AG08395 (cell line): ENCODE measurements at places on chromosomes 1 and 21.

GRCh38 chr1:215128504-215128903, 46.0 kb downstream of the KCNK2 start:
- no peak for DNase-seq

GRCh38 chr1:75449998-75450397, 160.9 kb downstream of the SLC44A5 start:
- DNase-seq, result no peak

- DNase-seq, result peak; percentile 65
These were observed 22.8 kb upstream of the STRIP1 start for GRCh38 chr1:110011527-110012041.

DNA sequence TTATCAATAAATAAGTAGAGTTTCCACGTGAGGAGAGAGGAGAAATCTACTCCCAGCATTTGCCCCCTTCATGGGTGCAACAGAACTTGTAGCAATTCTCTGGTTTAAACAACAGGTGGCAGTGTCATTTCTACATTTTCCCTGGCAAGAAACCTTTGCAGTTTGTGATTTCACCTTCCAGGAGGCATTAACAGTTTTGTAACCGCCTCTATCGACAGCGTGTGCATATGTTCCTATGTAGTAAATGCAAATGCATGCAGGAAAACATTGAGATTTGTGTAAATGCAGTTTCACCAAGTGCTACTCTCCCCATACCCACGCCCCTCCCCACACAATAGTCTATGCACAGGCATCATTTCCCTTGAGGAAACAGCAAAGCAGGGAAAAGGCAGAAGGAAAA, 494.7 kb downstream of the SMYD3 start:
- peak; percentile 28 for DNase-seq

DNA sequence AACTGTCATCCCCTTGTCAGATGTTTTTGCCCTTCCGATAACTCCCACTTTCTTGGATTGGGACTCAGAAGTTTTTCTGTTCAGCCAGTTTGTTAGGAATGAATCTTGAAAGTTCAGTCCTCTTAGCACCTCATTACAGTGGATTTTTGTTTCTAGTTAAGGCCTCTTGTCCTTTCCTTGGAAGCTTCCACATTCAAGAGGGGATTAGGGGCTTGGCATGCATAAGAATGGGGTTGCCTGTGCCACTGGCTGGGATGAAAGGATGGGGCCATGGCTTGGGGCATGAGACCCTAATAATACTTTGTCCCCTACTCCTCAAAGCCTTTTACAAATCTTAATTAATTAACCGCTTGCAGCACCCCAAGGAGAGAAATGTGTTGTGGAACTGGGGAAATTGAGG, 2.4 kb upstream of the DHDDS start:
- DNase-seq, result no peak

DNA sequence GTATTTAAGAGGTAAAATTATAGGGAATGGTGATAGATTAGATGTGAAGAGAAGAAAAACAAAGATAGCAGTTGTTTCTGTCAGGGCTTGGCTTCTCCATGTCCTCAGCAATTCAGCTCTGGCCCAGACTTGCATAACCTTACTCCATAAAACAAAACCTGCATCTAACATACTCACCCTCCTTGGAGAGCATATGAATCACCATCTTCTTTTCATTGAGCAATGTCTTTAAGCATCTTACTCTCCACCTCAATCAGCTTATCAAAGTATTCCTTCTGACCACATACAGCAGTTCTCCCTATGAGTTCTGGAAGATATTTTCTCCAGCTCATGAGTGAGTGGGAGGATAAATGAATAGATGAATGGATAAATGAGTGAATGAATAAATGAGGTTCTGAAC, 49.0 kb downstream of the RAB3B start:
- no peak for DNase-seq

- no peak for DNase-seq
These were observed 42.0 kb downstream of the ADSS2 start for GRCh38 chr1:244409701-244410100.

DNA sequence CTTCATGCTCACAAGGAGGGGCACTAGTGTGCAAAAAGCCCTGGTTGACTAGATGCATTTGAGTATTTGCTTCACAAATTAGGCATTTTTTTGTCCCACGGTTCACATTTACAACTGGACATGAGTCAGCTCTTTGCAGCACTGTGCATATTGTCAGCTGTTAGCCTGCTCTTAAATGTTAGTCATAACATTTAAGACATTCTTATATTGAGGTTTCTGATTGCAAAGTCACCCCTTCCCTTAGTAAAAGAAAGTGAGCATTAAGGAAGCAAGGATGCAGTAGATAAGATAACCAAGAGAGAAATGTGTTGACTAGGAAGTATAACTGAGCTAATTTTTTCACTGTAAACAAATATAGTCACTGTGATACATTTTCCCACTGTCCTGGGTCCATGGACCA, 132.6 kb upstream of the CTTNBP2NL start:
- peak; percentile 20 for DNase-seq

- no peak for DNase-seq
These were observed 1.6 kb downstream of the CD53 start for GRCh38 chr1:110874324-110875215.

- DNase-seq, result no peak
These were observed 9.3 kb downstream of the EPS15 start for GRCh38 chr1:51509773-51510172.

DNA sequence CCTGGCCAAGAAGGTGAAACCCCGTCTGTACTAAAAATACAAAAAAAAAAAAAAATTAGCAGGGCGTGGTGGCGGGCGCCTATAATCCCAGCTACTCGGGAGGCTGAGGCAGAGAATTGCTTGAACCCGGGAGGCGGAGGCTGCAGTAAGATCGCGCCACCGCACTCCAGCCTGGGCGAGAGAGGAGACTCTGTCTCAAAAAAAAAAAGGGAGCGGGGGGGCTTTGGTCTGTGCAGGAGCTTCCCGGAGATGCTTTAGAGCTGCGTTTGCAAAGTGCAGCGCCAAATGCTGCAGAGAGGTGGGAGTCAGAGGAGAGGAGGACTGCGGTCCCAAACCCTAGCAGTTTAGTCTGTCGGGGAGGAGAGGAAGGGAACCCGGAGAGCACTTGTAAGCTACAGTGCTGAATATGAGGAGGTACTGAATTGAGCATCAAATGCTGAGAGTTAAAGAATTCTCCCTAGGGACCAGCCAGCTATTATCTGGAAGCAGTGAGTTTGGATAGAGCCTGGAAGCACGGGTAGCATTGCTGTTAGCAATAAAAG, 569 bp downstream of the FALEC start:
- no peak for DNase-seq

DNA sequence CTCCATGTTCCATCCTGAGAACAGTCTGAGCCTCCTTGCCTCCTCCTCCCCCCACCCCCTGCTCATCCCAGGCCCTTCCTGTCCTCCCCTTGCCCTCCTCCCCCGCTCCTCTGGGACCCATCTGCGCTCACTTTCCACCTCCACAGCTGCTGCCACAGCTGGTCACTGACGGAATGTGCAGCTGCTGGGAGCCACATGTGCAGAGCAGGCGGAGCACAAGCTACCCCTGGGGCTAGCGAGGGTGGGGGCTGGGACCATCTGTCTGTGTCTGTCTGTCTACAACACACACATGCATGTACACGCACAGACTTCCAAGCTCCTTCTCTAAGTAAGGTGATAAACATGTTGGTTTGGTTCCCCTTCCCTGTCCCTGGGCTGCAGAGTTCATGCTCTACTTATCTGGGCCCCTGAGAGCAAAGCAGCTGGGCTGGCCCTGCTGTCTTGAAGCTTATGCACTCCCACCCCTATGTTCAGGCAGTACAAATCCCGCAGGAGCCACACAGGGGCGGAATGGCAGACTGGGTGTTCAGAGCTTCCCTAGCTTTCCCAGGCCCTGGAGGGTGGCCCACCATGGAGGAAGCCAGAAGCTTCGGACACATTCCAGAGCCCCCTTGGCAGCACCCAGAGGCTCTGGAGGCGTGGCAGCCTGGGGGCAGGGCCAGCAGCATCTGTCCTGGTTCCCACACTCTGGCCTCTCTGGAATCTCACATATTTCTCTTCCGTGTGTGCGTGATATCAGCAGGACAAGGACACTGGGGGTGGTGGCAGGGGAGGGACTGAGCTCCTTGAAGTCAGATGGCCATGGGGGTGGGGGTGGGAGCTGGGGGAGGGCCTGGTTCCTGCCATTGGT, 7.0 kb upstream of the HEYL start:
- DNase-seq, result peak; percentile 84

- no peak for DNase-seq
These were observed 265.5 kb downstream of the GRIK1 start for GRCh38 chr21:29674343-29674742.

- DNase-seq, result no peak
These were observed at the start of gene LY9 for GRCh38 chr1:160795951-160796383. Gene LY9 (plus strand): TSS chr1:160796174. CDS start chr1:160796188, 14 bp downstream.

DNA sequence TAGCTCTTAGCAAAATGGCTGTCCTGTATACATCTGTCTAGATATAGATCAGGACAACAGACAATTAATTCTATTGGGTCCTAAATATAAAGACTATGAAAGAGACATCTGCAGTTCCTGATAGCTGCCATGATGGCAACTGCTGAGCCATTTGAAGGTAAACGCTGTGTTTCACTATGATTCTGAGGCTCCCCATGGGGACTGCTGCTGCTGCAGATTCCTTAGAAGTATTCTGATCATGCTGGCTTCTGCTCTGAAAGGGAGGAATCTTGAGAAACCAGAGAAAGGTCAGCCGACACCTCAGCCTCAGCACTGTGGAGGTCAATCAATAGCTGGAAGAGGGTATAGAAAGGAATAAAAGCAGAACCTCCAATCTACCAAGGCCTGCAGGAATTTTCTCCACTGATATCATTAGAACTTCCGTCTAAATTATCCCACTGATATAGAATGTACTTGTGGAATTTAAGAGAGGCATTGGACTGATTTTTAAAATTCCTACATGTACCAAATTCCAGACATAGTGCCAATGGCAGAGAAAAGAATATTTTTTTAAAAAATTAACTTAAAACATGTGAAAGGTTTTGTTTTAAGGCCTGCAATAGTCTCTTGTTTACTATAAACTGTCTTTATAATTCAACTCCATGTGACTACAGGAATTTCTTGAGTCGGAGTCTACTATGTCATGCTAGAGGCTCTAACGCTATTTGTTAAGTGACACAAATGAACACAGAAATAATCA, 53.2 kb downstream of the DDAH1 start:
- peak; percentile 12 for DNase-seq

DNA sequence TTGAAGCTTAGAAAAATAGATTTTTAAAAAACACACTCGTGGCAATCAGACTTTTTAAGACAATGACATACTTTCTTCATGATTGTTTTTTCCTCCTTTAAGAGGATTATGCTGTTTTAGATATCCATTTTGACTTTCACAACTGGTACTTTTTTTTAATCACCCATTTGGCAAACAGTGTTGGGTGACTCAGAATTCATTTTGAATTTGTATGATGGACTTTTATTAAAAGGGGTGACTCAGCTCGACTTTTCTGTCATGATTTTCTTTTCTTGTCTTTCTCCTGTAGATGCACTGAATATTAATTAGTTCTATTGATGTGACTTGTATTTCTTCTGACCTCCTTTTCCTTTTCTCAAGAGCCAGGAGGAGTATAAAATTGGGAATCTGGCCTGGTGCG, 44.7 kb downstream of the FMN2 start:
- peak; percentile 23 for DNase-seq

DNA sequence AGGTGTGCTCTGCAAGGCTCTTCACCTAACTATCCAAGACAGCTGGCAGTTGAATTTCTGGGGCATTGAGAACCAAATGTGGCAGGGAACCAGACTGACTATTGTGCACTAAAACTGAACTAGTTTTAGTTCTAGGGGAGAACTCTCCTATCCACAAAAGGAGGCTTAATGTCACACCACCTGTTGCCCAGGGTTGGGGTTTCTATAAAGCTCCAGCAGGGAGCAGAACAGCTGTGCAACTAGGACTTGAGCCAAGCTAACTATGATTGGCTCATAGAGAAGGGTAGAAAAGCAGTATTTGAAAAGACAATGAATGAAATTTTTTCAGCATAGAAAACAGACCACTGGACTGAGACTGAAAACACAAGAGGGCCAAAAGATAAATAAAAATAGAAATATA, 53.3 kb upstream of the FGGY start:
- no peak for DNase-seq

- no peak for DNase-seq
These were observed 9.2 kb downstream of the PDZK1IP1 start for GRCh38 chr1:47180603-47181094.

DNA sequence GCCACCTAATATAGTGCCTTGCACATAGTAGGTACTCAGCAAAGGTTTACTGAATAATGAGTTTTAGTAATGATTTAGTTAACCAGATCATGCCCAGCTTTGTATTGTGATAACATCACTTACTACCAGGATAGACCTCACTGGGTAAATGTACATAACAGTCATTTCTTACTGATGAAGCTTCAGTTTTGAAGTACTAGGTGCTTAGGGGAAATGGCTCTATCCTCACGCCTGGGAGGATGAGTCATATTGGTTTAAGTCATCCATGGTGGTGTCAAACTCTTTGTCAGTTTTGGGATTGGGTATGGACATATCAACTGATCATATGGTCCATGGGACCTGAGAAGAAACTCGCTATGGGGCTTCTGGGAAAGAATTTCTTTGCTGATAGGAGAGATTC, 90.6 kb upstream of the USP24 start:
- DNase-seq, result no peak

DNA sequence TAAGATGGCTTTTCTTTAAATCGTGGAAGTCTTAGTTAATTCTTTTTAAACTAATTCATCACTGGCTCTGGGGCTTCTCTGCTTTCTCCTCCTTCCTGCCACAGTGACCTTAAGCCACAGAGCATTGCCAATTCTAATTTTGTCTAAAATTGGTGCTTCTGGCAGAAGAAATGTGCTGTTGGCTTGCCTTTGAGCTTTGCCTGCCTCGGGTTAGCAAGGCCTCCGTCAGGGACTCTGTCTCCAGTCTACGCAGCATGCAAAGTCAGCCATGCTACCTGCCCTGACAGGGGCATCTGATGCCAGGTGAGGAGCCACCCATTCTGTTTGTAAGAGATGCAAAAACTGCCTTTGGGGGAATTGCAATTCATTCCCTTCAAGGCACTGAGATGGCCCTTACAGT, 25.2 kb downstream of the CLDN14 start:
- no peak for DNase-seq

GRCh38 chr1:198880397-198880796, 241.6 kb downstream of the PTPRC start:
- no peak for DNase-seq

DNA sequence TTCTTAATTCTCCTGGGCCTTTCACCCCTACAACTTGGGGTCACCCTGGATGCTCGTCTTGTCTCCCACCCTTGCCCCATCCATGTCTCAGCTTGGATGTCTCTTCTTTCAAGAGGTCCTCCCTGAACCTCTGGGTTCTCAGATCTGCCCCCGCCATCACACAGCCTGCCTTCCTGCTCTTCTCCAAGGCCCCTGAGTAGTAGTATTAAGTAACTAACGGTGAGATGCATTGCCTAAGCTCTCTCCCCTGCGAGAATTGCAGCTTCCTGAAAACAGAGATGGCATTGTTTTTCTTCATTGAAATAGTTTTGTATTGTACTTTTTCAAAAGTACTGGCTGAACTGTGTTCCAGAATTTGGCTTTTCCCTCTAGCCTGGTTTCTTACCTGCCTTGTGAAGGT, 16.0 kb downstream of the MIIP start:
- DNase-seq, result no peak

DNA sequence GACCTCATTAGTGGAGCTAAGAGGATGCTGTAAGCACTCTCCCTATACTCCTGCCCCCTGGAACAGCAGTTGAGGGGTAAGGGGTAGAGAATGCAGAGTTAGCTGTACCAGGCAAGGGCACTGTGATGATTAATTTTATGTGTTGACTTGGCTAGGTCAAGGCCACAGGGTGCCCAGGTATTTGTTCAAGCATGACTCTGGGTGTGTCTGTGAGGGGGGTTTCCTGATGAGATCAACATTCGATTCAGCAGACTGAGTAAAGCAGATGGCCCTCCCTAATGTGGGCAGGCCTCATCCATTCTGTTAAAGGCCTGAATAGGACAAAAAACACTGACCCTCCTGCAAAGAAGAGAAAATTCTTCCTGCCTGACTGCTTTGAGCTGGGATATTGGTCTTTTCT, 110.8 kb downstream of the KCND3 start:
- DNase-seq, result no peak
